ENCODE measurements at places on chromosomes 11 and 22. TPM values are rescaled to one million over a fixed set of nuclear protein-coding genes. Genes with fewer than 3 reads are reported as not detected.

- DNase-seq = no peak
Observed at GRCh38 chr11:8709002-8709672, 26.5 kb downstream of the RPL27A start.

- DNase-seq = no peak
Observed at GRCh38 chr11:118441770-118442275, 5.5 kb downstream of the KMT2A start.

- no peak for DNase-seq
Observed at GRCh38 chr11:29187215-29187614, 829.6 kb downstream of the KCNA4 start.

DNA sequence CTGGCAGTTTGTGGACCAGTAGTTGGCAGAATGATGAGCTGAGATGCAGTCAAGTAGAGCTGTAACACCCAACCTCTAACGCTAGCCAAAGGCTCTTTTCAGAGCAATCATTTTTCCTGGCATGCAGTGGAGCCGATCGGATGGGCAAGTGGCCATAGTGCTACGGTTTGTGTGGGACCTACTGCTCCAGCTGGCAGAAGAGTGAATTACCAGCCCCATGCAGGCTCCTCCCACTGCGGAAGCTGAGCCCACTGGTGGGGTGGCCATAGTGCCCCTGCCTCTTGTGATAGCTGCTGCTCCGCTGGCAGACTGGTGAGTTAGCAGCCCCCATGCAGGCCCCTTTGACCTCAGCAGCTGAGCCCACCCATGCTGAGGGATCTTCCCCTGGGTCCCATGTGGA lies 27.0 kb upstream of the SC5D start:
- no peak for DNase-seq

DNA sequence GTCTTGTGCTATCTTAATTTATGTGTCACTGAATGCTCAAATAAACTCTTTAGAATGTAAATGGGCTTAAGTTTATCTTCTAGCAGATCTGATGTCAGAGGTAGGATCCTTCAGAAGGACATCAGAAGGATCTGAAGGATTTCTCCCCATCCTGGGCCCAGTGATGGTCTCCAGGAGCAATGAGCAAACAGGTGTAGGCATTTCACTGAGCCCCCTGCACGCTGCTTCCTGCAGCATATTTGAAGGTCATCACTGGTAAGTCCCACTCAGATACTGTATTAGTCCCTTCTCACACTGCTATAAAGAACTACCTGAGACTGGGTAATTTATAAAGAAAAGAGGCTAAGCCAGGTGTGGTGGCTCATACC lies 4.5 kb downstream of the GSTP1 start:
- no peak for DNase-seq

- DNase-seq = no peak
Observed at GRCh38 chr22:17846326-17846992, 72.2 kb upstream of the BID start.

- DNase-seq = no peak
Observed at GRCh38 chr22:47296405-47297260, 534.2 kb downstream of the TBC1D22A start.

DNA sequence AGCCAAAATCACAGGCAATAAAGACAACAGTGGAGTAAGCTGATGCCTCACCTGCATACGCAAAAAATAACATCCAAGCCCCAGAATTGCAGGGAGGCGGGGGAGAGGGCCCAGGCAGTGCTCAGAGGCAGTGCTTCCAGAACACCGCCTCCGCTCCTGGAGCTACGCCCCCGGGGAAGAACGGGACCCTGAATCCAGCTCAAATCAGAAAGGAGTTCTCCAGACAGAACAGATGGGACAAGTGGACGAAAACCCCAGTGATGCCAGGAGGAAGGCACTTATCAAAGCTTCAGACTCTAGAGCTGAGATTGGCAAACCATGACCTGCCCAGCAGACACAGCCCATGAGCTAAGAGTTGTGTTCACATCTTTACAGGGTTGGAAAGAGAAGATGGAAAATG lies 683.9 kb downstream of the TBC1D22A start:
- no peak for DNase-seq

DNA sequence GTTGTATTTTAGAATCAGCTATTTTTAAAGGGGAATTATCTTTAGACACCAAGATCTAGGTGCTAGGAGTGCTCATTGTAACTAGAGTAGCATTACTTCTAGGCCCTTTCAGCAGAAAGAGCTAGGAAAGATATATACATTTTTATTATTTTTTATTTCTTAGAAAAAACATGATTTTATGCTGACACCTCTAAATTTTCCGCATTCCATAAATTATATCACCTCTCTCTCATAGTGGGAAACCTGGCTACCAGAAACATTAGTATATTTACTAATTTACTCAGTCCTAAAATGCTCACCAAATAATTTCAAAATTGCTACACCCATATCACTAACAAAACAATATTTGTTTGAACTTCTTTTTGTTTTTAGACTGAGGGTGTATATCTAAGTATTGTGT lies 32.1 kb upstream of the SLC36A4 start:
- DNase-seq = no peak

- DNase-seq = no peak
Observed at GRCh38 chr11:72739240-72740059, 12.8 kb downstream of the ARAP1 start.

DNA sequence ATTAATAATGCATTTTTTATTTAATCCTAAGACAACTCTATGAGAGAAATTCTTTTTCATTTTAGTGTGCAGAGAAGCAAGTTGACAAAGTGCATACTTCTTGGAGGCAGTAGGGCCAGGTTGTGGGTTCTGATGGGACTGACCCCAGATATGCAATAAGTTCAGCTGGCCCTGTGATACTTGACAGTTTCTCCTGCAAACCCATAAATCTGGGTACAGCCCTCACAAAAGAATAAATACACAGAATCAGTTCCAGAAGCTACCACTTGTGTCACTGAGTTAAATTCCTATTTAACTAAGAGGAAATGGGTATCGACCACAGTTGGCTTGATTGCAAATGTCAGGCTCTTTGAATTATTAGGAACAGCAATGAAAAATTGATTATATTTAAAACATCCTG lies 598.5 kb upstream of the API5 start:
- DNase-seq = no peak

- DNase-seq = no peak
Observed at GRCh38 chr11:76307978-76308747, 72.8 kb downstream of the THAP12 start.

- DNase-seq = no peak
Observed at GRCh38 chr22:39392341-39392948, 7.1 kb upstream of the TAB1 start.

The GAL3ST1 gene
- not detected for total RNA-seq

The DEFB131B gene
- not detected for total RNA-seq

The PRCP gene
- 30.3 TPM for total RNA-seq

The NDUFS8 gene
- 126 TPM for total RNA-seq

The HPS4 gene
- total RNA-seq = 46.9 TPM

The MUC2 gene
- not detected for total RNA-seq

The MGAT3 gene
- total RNA-seq = 1.2 TPM

Data from activated naive CD8-positive, alpha-beta T cell treated with anti-CD3 and anti-CD28 coated beads for 36 hours (primary cell).